ENCODE measurements at places on chromosomes 1 and 21.

DNA sequence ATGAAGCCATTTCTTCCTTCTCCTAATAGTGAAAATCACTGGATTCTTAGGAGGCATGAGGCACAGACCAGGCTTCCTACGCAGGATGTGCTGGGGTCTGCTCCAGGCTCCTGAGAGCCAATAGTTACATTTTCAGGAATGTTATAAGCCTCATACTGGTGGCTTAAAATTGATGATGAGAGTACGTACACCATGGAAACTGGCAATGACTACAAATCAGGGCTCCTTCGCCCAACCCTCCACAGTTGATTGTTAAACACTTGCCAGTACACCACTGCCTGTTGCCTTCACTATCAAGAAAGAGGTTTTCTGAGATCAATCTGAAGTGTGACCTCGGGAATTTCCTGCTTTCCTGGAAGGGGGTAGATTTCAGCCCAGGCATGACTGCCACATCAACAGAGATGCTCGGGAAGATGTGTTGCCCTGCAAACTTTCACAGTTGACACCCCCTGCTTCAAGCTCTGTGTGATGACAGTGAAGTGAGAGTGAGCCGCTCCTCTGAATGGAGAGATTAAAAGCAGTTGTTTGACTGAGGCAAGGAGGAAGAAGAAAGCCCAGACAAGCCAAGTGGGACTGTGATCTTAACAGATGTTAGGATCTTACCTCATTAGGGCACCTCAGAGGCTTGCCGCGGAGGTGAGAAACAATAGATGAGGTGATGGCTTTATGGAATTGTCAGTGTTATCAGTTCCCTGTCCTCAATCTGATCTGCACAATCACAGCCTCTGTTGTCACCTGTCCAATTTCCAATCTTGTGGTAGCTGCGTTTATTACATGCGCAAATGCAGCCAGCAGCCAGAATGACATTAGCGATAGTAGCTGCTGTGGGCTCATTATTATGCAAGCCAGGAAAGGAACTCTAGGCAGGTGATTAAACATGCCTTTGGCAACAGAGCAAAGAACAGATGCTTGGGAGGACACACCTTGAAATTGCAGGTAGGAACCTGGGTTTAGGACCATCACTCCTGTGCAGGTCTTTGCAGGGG lies 277.3 kb downstream of the KAZN start:
- no peak for DNase-seq

GRCh38 chr1:34115233-34115632 lies 49.8 kb downstream of the CSMD2 start:
- DNase-seq, result no peak

GRCh38 chr1:231184891-231185290 lies 23.0 kb downstream of the TRIM67 start:
- DNase-seq, result no peak

GRCh38 chr1:50135716-50136115 lies 27.0 kb downstream of the ELAVL4 start:
- DNase-seq, result no peak

- no peak for DNase-seq
These were observed 136.2 kb upstream of the ZBTB40 start for GRCh38 chr1:22315315-22316078.

GRCh38 chr1:66671455-66671854 lies 80.8 kb upstream of the DYNLT5 start:
- DNase-seq, result no peak

DNA sequence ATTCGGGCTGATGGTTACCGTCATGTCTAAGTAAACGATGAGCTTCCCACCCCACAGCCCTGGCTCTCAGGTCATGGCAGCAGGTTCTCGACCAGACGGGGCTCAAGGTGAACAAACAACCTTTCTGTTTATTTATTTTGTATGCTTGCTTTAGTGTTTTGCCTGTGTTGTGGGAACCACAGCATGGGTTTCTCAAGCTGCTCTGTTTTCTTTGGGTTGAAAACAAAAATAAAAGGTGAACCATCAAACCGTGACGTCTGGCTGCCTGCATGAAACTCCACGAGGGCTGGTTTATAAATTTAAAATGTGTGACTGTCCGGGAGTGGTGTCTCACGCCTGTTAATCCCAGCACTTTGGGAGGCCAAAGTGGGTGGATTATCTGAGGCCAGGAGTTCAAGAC lies 28.0 kb downstream of the TMEM51 start:
- DNase-seq, result no peak

GRCh38 chr1:187563191-187563590 lies 734.4 kb downstream of the PLA2G4A start:
- DNase-seq, result no peak

DNA sequence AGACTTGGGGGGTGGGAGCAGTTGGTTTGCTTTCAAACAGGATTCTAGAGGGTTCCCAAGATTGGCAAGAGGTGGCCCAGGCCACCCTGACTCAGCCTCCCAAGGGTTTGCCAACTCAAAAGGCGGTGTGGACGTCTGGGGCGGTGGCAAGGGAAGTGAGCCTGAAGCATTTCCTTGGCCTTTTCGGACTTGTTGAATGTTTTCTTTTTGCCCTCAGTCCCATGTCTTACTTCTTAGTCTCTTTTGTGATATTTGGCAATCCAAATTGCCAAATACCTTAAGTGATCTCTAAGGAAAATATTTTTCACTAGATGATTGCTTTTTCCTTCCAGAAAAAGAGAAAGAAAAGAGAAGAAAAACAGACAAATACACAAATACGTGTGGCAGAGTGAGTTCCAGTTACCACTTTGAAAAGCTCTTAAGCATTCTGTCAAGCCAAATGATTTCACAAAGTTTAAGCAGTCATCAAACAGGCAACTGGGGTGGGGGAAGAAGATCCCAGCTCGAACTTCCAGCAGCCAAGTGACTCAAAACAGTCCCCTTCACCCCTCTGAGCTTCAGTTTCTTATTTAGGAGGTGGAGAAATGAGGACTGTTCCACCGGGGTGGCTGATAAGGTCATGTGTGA lies 374.6 kb upstream of the USP24 start:
- DNase-seq, result no peak

DNA sequence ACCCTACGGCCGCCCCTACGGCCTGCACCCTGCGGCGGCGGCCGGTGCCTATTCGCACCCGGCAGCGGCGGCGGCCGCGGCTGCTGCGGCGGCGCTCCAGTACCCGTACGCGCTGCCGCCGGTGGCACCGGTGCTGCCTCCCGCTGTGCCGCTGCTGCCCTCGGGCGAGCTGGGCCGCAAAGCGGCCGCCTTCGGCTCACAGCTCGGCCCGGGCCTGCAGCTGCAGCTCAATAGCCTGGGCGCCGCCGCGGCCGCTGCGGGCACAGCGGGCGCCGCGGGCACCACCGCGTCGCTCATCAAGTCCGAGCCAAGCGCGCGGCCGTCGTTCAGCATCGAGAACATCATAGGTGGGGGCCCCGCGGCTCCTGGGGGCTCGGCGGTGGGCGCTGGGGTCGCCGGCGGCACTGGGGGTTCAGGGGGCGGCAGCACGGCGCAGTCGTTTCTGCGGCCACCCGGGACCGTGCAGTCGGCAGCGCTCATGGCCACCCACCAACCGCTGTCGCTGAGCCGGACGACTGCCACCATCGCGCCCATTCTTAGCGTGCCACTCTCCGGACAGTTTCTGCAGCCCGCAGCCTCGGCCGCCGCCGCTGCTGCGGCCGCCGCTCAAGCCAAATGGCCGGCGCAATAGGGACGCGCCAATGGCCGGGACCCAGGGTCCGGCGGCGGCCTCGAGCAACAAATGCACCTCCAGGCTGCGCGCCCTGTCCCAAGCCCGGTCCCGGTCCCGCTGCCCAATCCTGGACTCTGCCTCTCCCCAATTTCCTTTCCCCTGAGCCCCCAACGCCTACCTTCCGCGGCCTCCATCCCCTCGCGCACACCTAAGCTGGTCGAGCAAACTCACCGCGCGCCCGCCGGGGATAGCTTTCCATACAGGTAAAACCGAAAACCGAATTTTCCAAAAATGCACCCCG lies 1.8 kb downstream of the FOXD3 start:
- no peak for DNase-seq

GRCh38 chr1:40860706-40861223 lies 1.4 kb downstream of the CITED4 start:
- DNase-seq, result no peak

DNA sequence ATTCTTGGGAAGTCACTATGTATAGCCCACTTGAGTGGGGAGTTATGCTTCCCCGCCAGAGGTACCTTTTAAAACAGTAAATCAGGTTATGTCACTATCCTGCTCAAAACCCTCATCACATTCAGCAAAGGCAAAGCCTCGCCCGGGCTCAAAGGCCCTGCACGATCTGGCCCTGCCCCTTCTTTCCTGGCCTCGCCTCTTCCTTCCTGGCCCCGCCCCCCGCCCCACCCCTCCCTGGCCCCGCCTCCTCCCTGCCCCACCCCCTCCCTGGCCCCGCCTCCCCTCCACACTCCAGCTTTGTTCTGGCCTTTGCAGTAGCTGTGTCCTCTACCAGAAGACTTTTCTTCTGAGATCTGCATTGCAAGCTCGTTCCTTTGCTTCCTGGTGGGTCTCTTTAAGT lies 6.6 kb downstream of the LDLRAD2 start:
- DNase-seq, result no peak

Data from activated gamma-delta T cell treated with Interleukin-2 at 50 U/mL for 16 hours (primary cell).